Thoracic aorta (tissue), 2 donors: ENCODE measurements at places on chromosomes 3 and 15. TPM values are rescaled to one million over a fixed set of nuclear protein-coding genes. Genes with fewer than 3 reads are reported as not detected.

- H3K27me3 ChIP-seq, result no peaks in the 10 kb centered on the region
- DNase-seq, result no peak
- H3K4me3 ChIP-seq, result no peak overlapping the region
- peaks cover 2% of the 10 kb centered on the region for H3K36me3 ChIP-seq
- H3K4me1 ChIP-seq, result no peaks in the 10 kb centered on the region
Observed at GRCh38 chr3:38608086-38608775, 41.3 kb downstream of the SCN5A start.

DNA sequence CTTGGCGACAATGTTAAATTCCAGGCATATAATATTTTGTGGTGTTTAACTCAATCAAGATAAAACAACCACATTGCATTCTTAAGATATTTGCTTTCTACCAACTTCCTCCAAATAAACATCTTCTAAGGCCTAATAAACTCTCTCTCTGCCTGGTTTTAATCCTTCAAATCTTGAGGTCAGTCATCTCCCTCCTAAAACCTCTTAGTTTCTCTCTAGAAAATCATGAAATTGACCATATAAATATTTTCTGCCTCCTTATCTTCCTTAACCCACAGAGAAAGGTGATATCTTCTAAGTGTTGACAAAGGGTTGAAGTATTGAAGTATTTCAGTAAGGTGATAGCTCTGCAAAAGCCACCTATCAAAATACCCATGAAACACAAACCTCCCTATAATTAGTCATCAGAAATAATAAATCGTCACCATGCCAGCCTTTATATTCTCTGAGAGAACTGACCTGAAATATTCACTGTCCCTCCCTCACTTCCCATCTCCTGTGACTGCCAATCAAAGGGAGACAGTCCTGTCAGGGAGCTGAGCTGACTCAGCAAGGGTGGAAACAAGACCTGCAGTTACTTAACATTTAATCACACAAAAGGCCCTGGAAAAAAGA is 1261.1 kb downstream of the ROBO1 start:
- no peaks in the 10 kb centered on the region for H3K36me3 ChIP-seq
- H3K4me1 ChIP-seq, result no peaks in the 10 kb centered on the region
- no peak for DNase-seq
- H3K4me3 ChIP-seq, result no peak overlapping the region
- H3K27me3 ChIP-seq, result no peaks in the 10 kb centered on the region

DNA sequence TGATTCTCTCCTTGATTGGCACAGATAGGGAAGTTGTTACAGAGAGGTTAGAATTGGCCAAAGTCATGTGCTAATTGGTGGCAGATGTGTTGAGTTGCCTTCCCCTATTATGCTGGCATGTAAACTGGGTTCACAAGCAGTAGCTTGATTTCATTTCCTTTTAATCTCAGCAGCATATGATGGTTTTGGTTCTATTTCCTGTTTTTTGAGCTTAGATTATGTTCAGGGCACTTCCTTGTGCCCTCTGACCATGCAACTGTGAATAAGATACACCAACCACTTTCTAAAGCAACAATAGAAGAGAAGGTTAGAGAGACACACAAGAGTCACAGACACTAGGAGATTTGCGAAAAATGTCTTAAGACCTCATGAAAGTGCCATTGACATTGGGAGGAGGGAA is 16.5 kb downstream of the HPS3 start:
- no peaks in the 10 kb centered on the region for H3K27me3 ChIP-seq
- no peak overlapping the region for H3K4me3 ChIP-seq
- no peaks in the 10 kb centered on the region for H3K4me1 ChIP-seq
- H3K36me3 ChIP-seq, result peaks cover 14% of the 10 kb centered on the region
- DNase-seq, result no peak
- H3K27ac ChIP-seq, result no peak overlapping the region

- peaks cover 36% of the 10 kb centered on the region for H3K36me3 ChIP-seq
- no peak overlapping the region for H3K27ac ChIP-seq
- no peaks in the 10 kb centered on the region for H3K27me3 ChIP-seq
- H3K4me3 ChIP-seq, result no peak overlapping the region
Observed at GRCh38 chr3:194657439-194657838, 14.6 kb downstream of the LSG1 start.

DNA sequence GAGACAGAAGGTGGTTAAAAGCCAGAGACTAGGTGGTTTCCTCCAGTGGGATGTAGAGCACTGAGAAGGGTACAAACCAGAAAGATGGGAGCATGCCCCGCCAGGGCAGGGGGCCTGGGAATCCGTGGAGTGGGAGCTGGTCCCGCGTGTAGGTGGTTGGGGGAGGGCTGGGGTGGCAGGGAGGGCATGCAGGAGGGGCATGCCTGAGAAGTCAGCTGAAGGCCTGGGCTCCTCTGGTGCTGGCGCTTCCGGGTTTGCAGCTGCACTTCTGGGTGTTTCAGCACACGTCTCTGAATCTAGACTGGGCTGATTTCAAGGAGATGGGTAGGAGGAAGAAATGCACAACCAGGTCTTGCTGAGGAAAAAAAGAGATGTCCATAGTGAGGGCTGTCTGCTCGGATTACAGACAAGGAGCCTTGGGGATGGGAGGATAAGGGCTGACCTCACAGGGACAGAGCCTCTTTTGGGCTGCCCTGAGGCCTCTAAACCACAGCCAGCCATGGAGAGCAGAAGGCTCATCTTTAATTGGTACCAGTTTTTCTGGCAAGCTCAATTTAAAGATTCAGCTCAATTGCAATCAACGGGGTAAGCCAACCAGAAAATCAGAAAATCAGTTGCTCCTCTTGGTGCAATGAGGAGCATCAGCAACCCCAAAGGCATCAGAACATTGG is 151.9 kb downstream of the FAM43A start:
- no peaks in the 10 kb centered on the region for H3K36me3 ChIP-seq
- DNase-seq, result no peak
- H3K27me3 ChIP-seq, result no peaks in the 10 kb centered on the region
- no peak overlapping the region for H3K4me3 ChIP-seq

- H3K4me1 ChIP-seq, result no peaks in the 10 kb centered on the region
- H3K27ac ChIP-seq, result no peak overlapping the region
- no peak overlapping the region for H3K4me3 ChIP-seq
- no peaks in the 10 kb centered on the region for H3K27me3 ChIP-seq
- no peak for DNase-seq
Observed at GRCh38 chr15:33699691-33700447, 268.4 kb upstream of the CHRM5 start.

DNA sequence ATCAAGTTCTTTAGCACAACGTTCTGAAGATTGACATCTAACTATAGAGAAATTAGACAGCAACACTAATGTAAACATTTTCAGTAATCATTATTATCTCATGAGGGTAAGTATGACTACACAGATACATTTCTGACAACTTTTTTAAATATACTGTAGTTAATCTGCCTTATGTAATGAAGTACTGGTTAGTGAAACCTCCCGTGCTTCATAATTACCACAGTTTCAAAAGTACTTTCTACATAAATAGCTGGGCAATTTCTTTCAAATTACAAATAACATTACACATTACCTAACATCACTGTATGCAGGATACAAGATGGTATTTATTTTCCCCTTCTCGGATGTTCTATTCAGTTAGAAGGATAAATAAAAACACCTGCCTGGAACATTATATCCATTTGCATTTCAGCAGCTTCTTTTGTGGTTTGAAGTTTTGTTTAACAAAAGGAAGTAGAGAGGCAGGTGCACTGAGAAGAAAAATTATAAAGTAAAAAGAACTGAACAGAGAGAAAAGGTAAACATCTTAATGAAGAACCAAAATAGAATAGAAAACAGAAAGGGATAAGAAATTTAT is 1241.5 kb upstream of the GBE1 start:
- H3K4me3 ChIP-seq, result no peak overlapping the region
- H3K4me1 ChIP-seq, result no peaks in the 10 kb centered on the region
- H3K27ac ChIP-seq, result no peak overlapping the region

GRCh38 chr3:176824811-176825210 is 372.5 kb downstream of the TBL1XR1 start:
- H3K4me1 ChIP-seq, result no peaks in the 10 kb centered on the region
- no peaks in the 10 kb centered on the region for H3K27me3 ChIP-seq
- no peak overlapping the region for H3K4me3 ChIP-seq
- H3K27ac ChIP-seq, result no peak overlapping the region
- DNase-seq, result no peak

- H3K27ac ChIP-seq, result no peak overlapping the region
- H3K4me3 ChIP-seq, result no peak overlapping the region
- H3K27me3 ChIP-seq, result no peaks in the 10 kb centered on the region
- DNase-seq, result no peak
Observed at GRCh38 chr3:112437146-112438022, 61.9 kb downstream of the BTLA start.

DNA sequence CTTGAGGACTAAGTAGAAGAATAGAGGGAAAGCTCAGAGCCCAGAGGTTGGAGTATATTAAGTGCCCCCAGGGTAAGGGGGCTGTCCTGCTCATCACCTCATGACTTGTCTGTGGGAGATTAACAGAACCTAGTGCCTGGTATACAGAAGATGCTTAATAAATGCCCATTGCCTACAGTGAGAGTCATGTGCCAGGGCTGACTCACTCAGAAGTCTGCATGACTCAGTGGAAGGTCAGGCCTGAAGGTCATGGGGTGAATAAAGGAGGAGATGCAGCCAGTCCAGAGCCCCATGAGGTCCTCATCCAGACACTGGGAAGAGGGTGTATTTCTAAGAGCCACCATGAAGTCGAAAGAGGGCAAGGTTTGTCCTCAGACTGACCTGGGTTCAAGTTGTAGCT is 62.5 kb upstream of the TLE3 start:
- H3K36me3 ChIP-seq, result no peaks in the 10 kb centered on the region
- no peak overlapping the region for H3K4me3 ChIP-seq
- H3K27ac ChIP-seq, result no peak overlapping the region
- no peak for DNase-seq

DNA sequence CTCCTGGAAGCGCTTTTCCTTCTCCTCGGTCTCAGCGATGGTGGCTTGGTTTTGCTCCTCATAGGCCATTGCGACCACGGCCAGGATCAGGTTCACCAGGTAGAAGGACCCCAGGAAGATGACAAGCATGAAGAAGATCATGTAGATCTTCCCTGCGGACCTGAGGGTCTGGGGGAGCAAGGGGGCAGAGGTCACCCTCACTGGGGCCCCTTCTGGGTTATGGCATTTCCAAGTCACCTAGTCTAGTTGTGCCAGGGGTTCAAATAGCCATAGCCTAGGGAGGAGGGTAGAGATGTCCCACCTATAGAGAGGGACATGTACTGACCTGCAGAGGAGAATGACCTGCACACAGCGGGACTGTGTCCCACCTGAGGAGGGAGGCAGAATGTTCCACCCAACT is 43.5 kb downstream of the SCN5A start:
- peaks cover 2% of the 10 kb centered on the region for H3K36me3 ChIP-seq
- no peaks in the 10 kb centered on the region for H3K27me3 ChIP-seq
- H3K27ac ChIP-seq, result no peak overlapping the region
- no peaks in the 10 kb centered on the region for H3K4me1 ChIP-seq
- H3K4me3 ChIP-seq, result no peak overlapping the region

DNA sequence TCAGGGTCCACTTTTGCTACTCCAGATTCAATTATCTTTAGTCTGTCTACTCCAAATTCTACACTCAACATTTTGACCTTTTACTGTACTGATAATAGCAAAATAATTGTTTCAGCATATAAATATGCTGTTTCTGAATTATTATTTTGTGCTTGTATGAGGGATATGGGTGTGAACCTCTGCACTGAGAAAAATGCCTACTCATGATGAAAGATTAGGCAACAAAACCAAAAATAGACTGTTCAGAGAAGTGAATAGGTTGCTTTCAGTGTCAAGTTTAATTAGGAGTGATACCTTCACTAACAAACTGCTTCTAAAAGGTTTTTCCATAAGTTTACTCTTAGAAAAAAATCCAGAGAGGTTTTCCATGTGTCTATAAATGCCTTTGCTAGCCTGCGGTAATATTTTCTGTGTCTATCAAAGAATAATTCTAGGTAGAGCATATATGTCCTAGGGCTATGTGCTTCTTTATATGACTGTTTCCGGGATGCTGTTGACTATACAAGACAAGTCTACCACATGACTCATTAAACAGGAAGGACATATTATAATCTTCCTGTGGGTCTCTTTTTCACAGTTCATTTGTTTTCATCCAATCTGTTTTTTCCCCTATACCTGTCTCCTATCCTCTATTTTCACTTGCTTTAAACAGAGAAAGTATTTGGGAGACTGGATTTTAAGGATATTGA is 218.5 kb upstream of the TTC14 start:
- H3K4me1 ChIP-seq, result peaks cover 3% of the 10 kb centered on the region
- DNase-seq, result no peak
- no peak overlapping the region for H3K27ac ChIP-seq
- no peaks in the 10 kb centered on the region for H3K27me3 ChIP-seq
- H3K4me3 ChIP-seq, result no peak overlapping the region

DNA sequence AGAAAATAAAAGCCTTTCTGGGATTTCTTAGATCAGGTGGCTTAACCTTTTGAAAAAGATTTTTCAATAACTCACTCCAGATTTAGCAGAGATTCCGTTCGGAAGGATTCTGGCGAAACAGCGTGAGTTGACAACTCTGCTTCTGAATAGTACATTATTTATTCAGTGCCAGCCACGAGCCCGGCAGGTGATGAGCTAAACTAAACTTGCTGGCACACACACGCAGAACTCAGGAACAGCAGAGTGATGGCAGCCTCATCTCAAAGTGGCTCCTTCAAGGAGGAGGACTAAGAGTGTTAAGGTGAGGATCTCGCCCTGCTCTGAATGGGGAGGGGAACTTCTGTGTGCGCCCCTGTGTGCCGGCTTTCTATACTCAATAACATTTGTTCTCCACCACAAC is 114.3 kb downstream of the FAM43A start:
- no peak for DNase-seq
- H3K27ac ChIP-seq, result no peak overlapping the region
- H3K4me1 ChIP-seq, result no peaks in the 10 kb centered on the region
- H3K27me3 ChIP-seq, result no peaks in the 10 kb centered on the region
- H3K4me3 ChIP-seq, result no peak overlapping the region
- H3K36me3 ChIP-seq, result no peaks in the 10 kb centered on the region

DNA sequence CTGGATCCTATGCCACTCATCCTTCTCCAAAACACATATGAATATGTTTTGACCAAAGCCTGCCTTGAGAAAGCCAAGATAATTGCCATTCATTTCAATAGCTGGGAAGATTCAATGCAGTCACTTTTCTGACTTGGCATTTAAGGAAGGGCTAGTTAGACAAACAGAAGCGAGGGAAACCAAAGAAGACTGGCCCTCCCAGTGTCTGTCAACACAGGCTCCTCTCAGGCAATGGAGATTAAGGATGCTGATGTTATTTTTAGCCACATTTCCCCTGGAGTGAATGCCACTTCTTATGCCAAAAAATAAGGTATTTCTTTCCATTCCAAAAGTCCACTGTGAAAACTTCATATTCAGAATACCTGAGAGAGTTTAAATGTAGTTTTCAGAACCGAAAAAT is 101.7 kb downstream of the P3H2 start:
- H3K27me3 ChIP-seq, result no peaks in the 10 kb centered on the region
- no peak for DNase-seq
- H3K36me3 ChIP-seq, result no peaks in the 10 kb centered on the region
- H3K27ac ChIP-seq, result no peak overlapping the region
- no peaks in the 10 kb centered on the region for H3K4me1 ChIP-seq
- no peak overlapping the region for H3K4me3 ChIP-seq

GRK7 gene
- total RNA-seq, result not detected

IL16 gene
- total RNA-seq, result 17.1 TPM

XCR1 gene
- total RNA-seq, result not detected

C3orf33 gene
- total RNA-seq, result 1.5 TPM

EIF4E3 gene
- total RNA-seq, result 8.8 TPM

ANKRD63 gene
- not detected for total RNA-seq

LSG1 gene
- total RNA-seq, result 59.3 TPM

GLCE gene
- 8.5 TPM for total RNA-seq

EPHA6 gene
- total RNA-seq, result 0.71 TPM

STRIT1 gene
- total RNA-seq, result not detected

LIPC gene
- not detected for total RNA-seq

AGBL1 gene
- not detected for total RNA-seq

SLC27A2 gene
- 2.2 TPM for total RNA-seq

SCN11A gene
- total RNA-seq, result not detected

CPN2 gene
- not detected for total RNA-seq

CFAP100 gene
- total RNA-seq, result not detected

PPCDC gene
- 13.7 TPM for total RNA-seq
